Astrocyte of the cerebellum (primary cell): ENCODE measurements at places on chromosomes 3 and 15.
A peak's percentile ranks its signal among the peaks of the same experiment; 100 is the strongest.

DNA sequence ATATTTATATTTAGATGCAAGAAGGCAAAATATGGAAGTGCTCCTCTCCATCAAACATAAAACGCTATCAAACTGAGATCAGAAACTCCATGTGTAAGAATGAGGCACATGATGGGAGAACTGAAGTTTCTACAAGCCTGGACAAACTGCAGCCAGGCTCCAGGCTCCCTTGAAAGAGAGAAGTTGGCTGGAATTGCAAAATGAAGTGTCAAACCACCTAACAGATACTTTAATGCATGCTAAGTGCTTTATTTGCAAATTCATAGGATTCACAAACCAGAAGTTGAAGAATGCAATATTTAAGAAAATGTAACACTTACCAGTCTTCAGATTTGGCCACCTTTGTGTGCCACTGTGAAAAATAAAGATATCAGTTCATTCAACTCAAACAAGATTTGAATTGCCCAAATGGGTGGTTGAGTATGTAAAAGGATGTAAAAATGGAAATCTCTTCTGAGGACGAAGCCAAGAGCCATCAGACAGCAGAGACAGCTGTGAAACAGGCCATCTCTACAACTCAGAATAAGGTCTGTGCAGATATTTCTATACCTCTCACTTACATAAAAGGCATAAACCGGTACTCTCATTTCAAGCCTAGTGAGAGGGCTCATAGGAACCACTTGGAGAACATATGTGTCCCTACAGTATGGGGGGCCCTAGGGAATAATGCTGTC lies 87.0 kb downstream of the DPPA2 start:
- DNase-seq, result no peak

DNA sequence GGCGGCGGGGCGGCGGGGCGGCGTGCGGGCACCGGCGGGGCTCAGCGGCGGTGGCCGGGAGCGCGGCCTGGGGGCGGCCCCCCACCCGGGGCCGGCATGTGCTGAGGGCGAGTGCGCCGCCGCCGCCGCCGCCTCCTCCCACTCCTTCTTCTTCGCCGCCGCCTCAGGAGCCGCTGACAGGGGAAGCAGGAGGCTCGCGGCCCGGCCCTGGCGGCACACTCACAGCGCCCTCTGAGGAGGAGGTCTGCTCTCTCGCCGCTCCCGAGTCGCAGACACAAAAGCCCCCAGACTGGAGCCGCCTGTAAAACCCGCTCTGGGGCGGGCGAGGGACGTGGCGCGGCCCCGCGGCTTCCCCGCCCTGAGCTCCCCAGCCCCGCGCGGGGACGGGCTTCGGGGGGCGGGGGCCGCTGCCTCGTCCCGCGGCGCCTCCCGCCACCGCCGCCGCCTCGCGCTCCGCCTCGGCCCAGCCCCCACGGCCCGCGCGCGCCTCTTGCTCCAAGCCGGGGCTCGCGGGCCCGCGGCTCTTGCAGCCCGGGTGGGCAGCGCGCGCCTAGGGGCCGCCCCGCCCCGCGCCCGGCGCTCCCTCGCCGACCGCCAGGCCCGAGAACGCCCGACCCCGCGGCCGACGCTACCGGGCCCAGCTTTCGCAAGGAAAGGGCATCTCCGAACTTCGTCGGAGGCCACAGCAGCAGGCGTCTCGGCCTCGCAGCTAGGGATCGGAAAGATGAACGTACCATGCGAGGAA lies at the start of gene PYGO1:
TSS of gene PYGO1 (minus strand) at position 276 of the 745 bp plus-strand sequence. CDS start 462 bp downstream, outside the sequence.
- peak; percentile 32 for DNase-seq

DNA sequence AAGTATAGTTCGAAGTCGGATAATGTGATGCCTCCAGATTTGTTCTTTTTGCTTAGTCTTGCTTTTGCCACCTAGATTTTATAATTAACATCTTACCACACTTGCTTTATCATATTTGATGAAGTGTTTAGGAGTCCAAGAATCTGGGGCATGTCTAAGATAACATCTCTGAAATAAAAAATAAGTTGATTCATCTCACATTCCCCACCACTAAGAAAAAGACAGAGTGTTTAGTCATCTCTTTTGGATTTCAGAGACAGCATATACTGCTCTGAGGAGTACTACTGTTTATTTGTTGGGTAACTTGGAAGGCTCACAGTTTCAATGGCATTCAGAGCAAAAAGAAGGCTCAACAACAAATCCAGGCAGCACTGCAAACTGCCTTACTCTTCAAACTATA lies 324.2 kb upstream of the ATP11B start:
- no peak for DNase-seq

DNA sequence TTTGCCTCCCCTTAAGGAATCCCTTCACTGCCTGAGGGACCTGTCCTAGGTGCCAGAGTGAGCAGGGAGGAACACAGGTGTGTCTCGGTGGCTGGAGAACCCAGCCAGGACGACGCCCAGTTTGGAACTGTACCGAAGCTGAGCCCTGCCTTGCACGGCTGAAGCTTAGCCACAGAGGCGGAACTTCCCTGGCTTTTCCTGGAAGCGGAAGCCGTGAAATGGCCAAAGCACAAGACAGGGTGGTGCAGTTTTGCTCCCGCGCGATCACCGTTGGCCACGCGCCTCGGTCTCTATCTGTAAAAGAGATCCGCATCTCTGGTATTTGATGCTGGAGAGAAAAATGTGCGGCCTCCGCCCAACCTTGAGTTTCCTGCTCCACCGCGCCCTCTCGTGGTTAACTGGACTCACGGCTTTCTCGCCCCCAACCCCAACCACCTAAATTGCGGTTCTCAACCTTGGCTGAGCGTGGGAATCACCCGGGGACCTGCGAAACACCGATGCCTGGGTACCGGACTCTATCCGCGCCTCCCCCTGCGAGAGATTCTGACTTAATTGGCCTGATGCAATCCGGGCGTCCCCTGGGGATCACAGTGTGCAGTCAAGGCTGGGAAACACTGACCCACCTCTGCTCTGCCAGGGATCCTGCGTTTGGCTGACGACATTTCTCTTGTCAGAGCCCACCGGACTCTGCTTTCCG lies 70.7 kb upstream of the ABHD2 start:
- peak; percentile 54 for DNase-seq

GRCh38 chr3:138412821-138413551 lies 21.4 kb upstream of the ESYT3 start:
- no peak for DNase-seq

DNA sequence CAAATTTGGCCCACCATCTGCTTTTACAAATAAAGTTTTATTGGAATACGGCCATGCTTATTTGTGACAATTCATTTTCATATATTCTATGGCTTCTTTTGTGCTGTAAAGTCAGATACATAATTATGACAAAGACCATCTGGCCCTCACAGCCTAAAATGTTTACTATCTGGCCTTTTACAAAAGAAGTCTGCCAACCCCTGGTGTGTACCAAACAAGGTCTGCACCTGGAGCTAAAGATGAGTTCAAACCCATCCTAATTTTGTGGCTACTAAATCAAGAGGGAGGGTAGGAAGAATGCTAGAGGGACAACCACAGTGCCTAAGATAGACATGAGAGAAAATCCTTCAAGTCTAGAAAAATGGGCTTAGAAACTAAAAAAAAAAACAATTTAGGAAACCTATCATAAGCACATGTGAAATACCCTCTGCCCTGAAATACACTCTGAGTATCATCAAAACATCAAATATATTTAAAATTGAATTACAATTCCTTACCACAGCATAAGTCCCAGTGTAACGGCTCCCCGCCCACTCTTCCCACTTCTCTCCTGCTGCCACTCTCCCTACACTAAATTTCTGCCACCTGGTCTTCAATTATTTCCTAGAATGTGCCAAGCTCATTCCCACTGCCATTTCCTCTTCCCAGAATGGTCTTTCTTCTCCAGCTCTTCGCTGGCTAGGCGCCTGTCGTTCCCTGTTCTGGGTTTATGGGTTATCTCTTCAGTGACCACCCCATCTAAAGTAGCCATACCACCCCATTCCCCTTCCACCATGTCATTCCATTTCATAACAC lies 950.7 kb upstream of the CFAP20DC start:
- no peak for DNase-seq

DNA sequence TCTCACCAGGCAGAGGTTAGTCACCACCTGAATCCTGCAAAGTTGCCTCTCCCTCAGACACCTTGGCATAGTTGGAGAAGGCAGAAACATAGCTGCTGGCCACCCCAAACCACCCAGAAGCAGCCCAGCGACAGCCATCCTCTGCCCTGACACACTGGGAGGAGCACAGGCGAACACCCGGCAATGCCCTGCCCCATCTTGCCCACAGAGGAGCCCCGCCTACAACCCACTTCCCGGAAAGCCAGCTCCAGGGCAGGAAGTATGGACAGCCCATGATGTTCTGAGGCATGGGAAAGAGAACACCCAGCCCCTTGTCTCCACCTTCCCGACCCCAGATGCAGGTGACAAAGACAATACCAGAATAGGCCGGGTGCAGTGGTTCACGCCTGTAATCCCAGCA lies 12.6 kb upstream of the SHISA5 start:
- no peak for DNase-seq

GRCh38 chr15:29382862-29383261 lies 113.2 kb upstream of the NSMCE3 start:
- no peak for DNase-seq

- no peak for DNase-seq
Measured at GRCh38 chr3:6251612-6252400, 609.1 kb upstream of the GRM7 start.

GRCh38 chr3:129016356-129016719 lies 15.2 kb downstream of the EFCC1 start:
- no peak for DNase-seq

DNA sequence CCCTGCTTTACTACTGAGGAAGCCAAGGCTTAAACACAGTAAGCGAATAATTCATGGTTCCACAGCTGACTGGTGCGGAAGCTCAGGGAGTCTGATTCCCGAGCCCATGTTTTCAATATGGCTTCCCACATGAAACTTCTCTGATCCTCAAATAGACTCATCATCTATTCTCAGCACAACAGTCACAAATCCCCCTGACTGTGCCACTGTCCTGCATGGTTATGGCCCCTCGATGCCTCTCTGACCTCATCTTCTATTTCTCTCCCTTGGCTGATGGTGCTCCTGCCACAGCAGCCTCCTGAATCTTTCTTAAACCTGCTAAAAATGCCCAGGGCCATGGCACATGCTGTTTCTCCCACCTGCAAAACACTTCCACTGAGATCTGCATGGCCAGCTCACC lies 43.2 kb downstream of the SRGAP3 start:
- no peak for DNase-seq

GRCh38 chr3:148026009-148026588 lies 616.9 kb downstream of the ZIC1 start:
- DNase-seq, result no peak

DNA sequence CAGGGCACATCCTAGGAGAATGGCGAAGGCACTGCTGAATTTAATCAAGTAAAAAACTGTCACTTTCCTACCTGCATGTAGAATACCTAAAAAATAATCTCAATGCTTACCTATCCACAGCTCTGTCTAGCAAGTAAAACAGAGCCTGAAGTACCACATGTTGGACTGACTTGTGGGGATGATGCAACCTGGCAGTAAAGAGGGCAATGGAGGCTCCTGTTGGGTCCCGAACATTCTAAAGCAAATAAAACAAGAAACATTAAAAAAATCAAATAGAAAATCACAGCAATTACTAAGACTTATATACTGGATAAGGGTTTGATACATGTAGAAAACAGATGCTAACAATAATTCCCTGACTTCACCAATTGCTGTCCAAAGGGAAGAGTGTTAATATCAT lies 56.1 kb downstream of the PTPN9 start:
- no peak for DNase-seq

GRCh38 chr15:91465696-91466095 lies 365.6 kb downstream of the SV2B start:
- no peak for DNase-seq

DNA sequence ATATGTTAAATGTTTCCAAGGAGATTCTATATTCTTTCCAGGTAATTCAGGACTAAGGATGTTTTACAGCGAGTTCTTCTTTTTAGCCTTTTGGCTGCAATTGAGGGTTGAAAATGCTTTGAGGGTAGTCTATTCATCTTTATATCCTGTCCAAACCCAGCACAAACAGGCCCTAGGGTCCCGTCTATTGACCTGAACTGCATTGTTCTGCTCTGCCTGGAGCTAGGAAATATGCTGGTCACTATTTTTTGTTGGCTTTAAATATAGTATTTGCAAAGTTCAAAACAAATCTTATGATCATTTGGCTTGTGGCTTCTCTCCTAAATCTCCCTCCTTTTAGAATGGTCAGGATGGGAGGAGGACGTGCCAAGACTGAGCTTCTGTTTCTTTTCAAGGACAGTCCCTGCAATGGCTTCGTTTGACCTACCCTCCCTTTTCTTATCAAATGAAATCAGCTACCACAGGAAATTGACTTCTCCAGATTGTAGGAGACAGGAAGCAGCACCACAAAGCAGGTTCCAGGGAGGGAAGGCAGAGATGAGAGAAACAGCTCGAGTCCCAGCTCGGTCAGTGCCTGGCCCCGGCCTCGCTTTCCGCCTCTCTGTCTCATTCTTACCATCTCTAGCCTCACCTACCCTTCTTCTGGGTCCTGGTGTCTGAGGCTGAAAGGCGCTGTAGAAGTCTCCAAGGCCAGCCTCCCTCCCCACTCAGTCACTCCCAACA lies 27.6 kb upstream of the NRROS start:
- DNase-seq, result no peak

DNA sequence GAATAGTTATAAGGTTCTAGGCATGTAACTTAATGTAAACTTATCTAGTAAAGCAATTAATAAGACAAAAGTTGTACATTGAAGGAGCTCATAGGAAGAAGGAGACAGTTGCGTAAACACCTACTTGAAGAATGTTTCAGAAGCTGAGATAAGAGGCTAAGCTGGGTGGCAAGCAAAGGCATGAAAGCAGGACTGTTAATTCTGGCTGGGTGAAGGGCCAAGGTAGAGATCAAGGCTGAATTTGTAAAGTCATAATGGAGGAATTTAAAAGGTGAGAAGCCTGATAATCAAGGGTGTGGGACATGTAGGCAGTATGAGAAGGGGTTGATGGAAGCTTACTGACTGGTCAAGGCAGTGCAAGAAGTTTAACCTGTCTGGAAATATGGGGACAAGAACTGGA lies 80.4 kb upstream of the TGFBR2 start:
- DNase-seq, result no peak

DNA sequence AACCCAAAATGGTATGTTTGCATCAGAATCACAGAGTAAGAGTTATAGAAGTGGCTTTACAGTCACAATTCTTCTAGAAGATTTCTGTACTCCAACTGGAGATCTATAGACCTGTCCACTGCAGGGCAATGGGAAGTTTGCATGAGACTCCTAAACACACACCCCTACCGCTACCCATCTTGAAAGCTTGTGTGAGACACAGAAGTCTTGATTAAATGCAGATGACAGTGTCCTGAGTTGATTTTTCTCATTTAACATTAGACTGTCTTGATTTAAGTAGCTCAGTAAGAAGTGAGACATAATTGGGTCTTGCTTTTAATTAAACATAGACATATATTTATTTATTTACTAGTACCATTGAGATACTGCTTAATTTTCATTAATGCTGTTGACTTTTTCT lies 54.4 kb downstream of the CD47 start:
- DNase-seq, result no peak

GRCh38 chr3:191382661-191383060 lies 52.3 kb upstream of the UTS2B start:
- no peak for DNase-seq
